ENCODE measurements at places on chromosomes 1 and 21.

GRCh38 chr1:108591466-108591865 is 31.6 kb downstream of the EEIG2 start:
- peak; percentile 26 for DNase-seq

- no peak for DNase-seq
Observed at GRCh38 chr1:14668538-14668937, 70.1 kb downstream of the KAZN start.

- DNase-seq: no peak
Observed at GRCh38 chr1:43973981-43974442, 748 bp upstream of the ATP6V0B start.

- no peak for DNase-seq
Observed at GRCh38 chr1:154856544-154856943, 13.5 kb downstream of the KCNN3 start.

GRCh38 chr1:89611721-89612120 is 21.2 kb upstream of the LRRC8C start:
- no peak for DNase-seq

GRCh38 chr1:109253803-109254620 is 4.7 kb downstream of the CELSR2 start:
- DNase-seq: no peak

- no peak for DNase-seq
Observed at GRCh38 chr1:171180670-171181069, 4.4 kb upstream of the FMO2 start.

GRCh38 chr1:58908561-58909560 is 125.0 kb upstream of the JUN start:
- DNase-seq: peak; percentile 58

GRCh38 chr1:11523746-11524464 is 45.0 kb downstream of the DISP3 start:
- DNase-seq: no peak

DNA sequence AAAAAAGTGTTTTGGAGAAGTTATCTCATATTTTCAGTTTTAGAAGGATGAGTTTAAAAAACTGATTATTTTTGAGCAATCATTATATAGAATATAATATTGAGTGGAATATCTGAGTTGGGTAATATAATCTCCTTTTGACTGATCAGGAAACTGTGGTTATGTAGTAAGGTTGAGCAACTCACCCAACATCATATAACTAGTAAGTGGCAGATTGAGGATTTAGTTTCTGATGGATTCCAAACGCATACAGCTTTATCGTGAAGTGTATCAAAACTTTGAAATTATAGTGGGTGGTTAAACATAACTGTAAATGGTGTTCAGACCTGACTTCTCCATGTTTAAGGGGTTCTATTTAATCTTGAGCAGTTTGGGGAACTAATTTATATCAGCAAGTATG is 98.6 kb downstream of the OLFM3 start:
- no peak for DNase-seq

DNA sequence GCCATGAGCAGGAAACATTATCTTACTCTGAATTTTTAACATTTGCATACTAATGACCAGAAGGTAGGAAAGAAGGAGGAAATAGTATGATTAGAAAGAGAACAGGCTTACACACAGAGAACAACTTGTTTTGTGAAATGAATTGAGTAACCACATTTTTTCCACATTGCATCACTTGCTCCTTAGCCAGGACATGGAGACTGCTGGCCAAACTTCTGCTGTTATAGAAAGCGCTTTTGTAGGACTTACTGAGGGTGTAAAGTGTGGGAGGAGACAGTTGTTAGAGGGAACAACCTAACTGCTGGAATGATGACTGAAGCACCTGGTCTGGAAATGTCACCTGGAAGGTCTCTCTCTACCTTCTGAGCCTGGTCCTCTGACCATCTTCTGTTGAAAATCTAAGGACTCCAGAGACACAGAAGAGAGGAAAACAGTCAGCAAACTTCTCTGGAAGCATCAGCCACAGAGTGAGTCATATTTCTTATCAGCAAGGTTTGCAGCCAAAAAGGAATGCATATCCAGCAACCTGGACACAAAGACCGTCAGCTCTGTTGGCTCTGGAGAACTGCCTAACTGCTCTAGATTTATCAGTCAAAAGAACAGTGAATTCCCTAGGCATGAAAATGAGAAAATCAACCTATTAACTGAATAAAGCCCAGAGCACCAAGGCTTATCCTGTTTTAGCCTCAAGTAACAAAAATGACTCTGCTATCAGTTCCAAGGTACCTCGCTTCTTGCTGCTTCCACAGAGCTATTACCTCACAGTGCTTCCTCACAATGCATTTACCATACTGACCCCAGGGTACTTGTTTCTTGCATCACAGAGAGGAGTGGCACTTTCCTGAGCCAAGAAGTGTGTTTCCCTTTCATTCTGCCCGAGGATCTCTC is 88.0 kb upstream of the SLFNL1 start:
- DNase-seq: peak; percentile 56

DNA sequence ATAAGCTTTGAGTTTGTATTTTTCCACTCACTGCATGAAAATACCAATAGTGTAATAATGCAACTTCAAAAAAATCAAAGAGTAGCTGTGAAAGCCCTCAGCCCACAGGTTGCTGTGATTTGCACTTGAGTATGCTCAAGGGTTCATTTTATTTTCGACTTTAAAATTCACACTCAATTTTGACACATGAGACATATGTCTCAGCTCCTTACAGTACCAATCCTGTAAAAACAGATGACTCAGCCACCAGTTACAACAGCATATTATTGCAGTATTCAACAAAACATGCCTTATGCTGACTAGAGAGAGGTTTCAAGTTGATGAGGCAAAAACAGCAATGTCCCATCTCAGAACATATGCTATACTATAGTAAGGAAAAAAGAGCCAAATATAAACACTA is 66.1 kb downstream of the CYYR1 start:
- DNase-seq: no peak

- DNase-seq: peak; percentile 39
Observed at GRCh38 chr1:71967670-71968069, 314.7 kb downstream of the NEGR1 start.

DNA sequence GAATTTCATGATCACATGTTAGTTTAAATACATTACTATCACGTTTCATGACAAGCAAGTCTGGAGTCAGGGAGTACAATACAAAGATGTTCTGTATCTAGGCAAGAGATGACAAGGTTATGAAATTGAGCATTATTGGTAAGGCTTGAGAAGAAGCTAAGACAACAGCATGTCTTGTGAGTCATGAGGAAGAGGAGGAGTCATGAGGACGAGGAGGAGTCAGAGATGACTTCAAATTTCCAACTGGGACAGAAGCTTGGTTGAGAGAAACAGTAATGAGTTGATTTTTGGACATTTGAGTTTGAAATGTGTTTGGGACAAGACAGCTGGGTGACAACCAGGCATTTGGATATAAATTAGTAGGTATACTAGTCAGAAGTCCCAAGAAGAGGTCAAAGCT is 4.3 kb upstream of the UBE2U start:
- DNase-seq: no peak

DNA sequence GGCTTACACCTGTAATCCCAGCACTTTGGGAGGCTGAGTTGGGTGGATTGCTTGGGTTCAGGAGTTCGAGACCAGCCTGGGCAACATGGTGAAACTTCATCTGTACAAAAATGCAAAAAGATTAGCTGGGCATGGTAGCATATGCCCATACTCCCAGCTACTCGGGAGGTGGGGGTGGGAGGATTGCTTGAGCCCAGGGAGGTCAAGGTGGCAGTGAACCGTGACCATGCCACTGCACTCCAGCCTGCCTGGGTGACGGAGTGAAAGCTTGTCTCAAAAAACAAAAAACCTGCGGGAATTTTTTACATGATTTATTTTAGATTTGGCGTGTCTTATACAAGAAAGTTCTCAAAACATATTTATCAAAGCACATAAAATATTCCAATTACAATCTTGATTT is 27.8 kb upstream of the MTR start:
- no peak for DNase-seq

- DNase-seq: no peak
Observed at GRCh38 chr1:47724432-47724999, 272.7 kb downstream of the TRABD2B start.

- DNase-seq: no peak
Observed at GRCh38 chr1:114627107-114627506, 42.7 kb downstream of the DENND2C start.

DNA sequence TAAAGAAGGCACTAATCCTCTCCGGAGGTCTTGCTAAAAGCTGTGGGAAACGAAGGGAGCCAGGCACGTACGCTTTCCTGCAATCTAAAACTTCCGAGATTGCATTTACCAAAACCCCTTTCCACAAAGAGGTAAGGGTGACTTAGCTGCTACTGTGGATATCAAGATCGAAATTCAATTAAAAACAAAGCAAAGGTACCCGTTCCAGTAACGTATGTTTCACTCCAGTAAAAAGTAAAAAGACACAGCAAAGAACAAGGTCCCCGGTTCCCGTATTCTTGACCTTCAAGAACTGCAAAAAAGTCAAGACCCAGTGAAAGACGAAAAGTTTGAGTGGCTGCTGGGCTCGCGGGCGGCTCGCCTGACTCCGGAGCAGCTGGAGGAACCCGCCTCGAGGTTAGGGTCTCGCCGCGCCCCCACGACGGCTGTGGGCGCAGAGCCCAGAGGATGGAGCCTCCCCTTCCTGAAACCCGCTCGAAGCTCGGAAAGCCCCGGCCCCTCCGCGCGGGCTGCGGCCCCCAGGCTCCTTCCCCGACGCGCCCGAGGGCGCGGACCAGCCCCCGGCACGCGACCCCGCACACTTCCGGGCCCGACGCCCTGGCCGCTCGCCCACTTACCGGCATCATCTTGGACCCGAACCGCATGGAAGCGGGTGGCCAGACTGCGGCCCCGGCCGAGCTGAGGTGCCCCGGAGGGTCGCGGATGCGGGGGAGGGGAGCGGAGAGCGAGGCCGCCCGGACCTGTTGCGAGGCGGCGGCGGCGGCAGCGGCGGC is 524 bp downstream of the TP53BP2 start:
- DNase-seq: peak; percentile 68

DNA sequence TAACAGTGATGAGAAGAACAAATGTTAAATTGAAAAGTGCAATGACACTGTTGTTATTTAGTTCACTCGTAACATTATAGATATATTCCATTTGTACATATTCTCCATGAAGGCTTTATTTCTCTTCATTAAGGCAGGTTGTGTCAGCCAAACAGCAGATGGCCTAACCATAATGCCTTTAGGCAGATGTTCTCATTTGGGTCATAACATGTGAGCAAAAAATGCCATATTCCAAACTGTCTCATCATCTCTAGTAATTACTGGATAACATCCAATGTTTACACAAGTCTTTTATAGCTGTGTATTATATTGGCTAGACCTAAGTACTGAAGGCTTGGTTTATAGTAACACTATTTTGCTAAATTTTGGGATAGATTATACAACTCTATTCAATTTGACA is 87.2 kb upstream of the CHODL start:
- no peak for DNase-seq

DNA sequence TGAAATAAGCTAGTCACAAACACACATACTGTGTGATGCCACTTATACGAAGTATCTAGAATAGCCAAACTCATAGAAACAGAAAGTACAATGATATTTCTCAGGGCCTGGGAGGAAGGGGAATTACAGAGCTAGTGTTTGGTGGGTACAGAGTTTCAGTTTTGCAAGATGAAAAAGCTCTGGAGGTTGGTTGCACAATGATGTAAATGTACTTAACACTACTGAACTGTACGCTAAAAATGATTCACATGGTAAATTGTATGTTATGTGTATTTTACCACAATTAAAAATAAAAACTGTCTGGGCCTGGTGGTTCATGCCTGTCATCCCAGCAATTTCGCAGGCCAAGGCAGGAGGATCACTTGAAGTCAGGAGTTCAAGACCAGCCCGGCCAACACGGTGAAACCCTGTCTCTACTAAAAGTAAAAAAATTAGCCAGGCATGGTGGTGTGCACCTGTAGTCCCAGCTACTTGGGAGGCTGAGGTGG is 15.3 kb upstream of the FHAD1 start:
- DNase-seq: peak; percentile 64

DNA sequence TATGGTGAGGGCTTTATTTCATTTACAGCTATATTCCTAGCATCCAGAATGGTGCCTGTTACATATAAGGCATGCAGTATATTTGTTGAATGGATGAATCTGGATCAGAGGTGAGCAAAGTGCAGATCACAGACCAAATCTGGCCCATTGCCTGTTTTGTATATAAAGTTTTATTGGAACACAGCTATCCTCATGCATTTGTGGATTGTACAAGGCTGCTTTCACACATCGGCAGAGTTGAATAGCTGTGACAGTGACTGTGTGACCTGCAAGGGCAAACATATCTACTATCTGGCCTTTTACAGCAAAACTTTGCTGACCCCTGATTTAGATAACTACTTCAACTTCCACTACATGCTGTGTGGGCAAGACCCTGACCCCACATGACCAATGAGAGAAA is 54.0 kb upstream of the MRPS6 start:
- no peak for DNase-seq

DNA sequence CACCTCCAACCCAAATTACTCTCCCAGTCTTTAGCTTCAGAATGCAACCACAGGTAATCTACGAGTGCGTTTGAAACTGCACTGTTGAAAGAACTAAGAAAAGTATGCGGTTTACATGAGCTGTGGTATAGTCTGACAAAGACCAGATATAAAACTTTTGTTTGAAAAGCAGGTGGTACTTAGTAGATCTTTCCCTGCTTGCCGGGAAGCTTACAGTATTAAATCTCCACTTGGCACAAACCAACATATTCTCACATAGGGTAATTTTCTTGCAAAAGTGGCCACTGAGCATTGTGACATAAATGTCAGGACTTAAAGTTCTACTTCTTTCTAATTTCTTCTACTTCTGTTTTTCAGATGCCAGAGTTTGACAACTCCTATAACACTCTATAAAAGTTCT is 8.4 kb downstream of the RGS2 start:
- peak; percentile 15 for DNase-seq

GRCh38 chr1:230122366-230123279 is 55.6 kb downstream of the GALNT2 start:
- no peak for DNase-seq

GRCh38 chr1:108826081-108826635 is 30.7 kb downstream of the AKNAD1 start:
- no peak for DNase-seq

DNA sequence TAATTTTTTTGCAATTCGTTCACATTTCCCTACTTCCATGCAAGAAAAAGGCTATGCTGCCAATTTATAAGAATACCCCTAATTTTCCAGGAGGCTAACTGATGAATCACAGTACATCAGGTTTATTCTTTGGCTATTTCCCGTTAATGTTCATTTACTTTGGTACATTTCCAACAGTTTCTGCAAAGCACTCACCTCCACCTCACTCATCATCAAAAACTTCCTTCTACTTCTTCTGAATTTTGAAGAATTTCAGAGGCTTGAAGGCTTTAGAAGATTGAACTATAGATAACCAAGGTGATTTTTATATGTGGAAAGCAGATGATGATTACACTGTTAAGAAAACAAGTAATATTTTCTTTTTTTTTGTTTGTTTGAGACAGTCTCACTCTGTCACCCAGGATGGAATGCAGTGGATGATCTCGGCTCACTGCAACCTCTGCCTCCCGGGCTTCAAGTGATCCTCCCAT is 60.5 kb upstream of the HP1BP3 start:
- no peak for DNase-seq

- DNase-seq: peak; percentile 79
Observed at GRCh38 chr1:96236156-96236739, 485.3 kb upstream of the PTBP2 start.
